CD4-positive, CD25-positive, alpha-beta regulatory T cell (primary cell): ENCODE measurements at places on chromosomes 1 and 21.

GRCh38 chr1:246513041-246513440, 6.0 kb upstream of the SMYD3 start:
- H3K4me1 ChIP-seq = no peaks in the 10 kb centered on the region
- no peak overlapping the region for H3K27ac ChIP-seq
- no peak overlapping the region for H3K4me3 ChIP-seq
- H3K27me3 ChIP-seq = no peaks in the 10 kb centered on the region

DNA sequence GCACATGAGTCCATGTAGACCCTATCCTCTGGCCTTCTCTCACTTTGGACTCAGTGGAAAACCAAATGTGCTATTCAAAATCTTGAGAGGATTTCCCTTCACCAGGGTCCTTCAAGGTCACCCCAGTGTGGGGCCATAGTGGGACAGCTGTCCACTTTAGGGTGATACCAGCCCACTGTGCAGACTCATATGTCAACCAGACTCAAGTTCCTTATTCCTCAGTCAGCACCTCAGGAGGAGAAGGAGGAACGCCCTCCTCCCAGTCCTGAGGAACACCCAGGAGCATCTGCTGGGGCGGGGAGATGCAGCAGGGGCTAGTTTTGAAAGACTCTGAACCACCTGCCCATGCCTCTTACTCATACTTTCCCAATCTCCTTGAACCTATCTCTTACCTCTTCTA, 340.9 kb downstream of the MATN1 start:
- H3K27me3 ChIP-seq = no peaks in the 10 kb centered on the region
- no peak for DNase-seq
- H3K4me1 ChIP-seq = peaks cover 5% of the 10 kb centered on the region
- H3K36me3 ChIP-seq = no peaks in the 10 kb centered on the region
- H3K4me3 ChIP-seq = no peak overlapping the region

DNA sequence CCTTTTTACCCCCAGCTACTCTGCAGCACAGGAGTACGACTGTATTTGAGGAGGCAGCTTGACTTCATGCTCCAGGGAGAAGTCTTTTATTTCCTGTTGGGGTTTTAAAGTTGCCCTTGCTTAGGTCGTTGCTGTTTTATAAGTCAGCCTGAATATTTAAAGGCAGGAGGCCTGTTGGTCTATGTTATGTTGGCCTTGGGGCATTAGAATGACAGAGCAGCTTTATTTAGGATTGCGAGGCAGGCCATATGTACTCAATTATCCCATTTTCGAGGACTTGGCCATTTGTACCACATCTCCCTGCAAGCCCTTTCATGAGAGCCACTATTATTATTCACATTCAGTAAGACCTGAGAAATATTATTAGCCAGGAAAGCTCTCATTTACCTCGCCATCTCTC, 47.0 kb downstream of the KIF26B start:
- no peak overlapping the region for H3K4me3 ChIP-seq
- H3K27ac ChIP-seq = no peak overlapping the region
- no peak for DNase-seq
- no peaks in the 10 kb centered on the region for H3K36me3 ChIP-seq

DNA sequence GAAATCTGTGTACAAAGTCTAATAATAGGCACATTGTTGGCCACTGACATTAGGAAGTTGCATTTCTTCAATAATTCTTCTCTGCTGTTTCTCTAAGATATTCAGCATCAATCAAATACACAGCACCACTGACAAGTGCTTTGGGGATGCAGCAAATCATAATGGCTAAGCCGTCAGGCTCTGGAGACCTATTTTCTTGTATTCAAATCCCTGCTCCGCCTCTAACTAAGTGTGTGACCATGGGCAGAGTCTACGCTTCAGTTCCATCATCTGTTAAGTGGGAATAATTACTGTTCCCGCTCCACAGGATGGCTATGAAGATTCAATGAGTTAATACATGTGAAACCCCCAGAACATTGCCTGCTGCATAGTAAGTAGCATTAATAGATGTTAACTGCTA, 176.9 kb downstream of the ADGRL4 start:
- no peaks in the 10 kb centered on the region for H3K4me1 ChIP-seq
- no peaks in the 10 kb centered on the region for H3K27me3 ChIP-seq
- no peak overlapping the region for H3K27ac ChIP-seq
- H3K36me3 ChIP-seq = no peaks in the 10 kb centered on the region
- DNase-seq = no peak

GRCh38 chr1:102118150-102118549, 121.4 kb upstream of the OLFM3 start:
- no peaks in the 10 kb centered on the region for H3K4me1 ChIP-seq
- no peaks in the 10 kb centered on the region for H3K36me3 ChIP-seq
- no peaks in the 10 kb centered on the region for H3K27me3 ChIP-seq
- no peak for DNase-seq
- H3K4me3 ChIP-seq = no peak overlapping the region

GRCh38 chr21:42343101-42343500, 7.7 kb downstream of the TFF2 start:
- H3K27ac ChIP-seq = no peak overlapping the region
- no peaks in the 10 kb centered on the region for H3K36me3 ChIP-seq
- H3K27me3 ChIP-seq = no peaks in the 10 kb centered on the region
- no peak overlapping the region for H3K4me3 ChIP-seq
- peaks cover 5% of the 10 kb centered on the region for H3K4me1 ChIP-seq

GRCh38 chr1:63705078-63705477, 68.7 kb upstream of the ROR1 start:
- DNase-seq = no peak
- no peak overlapping the region for H3K4me3 ChIP-seq
- no peak overlapping the region for H3K27ac ChIP-seq
- no peaks in the 10 kb centered on the region for H3K4me1 ChIP-seq
- no peaks in the 10 kb centered on the region for H3K36me3 ChIP-seq
- peaks cover 2% of the 10 kb centered on the region for H3K27me3 ChIP-seq

DNA sequence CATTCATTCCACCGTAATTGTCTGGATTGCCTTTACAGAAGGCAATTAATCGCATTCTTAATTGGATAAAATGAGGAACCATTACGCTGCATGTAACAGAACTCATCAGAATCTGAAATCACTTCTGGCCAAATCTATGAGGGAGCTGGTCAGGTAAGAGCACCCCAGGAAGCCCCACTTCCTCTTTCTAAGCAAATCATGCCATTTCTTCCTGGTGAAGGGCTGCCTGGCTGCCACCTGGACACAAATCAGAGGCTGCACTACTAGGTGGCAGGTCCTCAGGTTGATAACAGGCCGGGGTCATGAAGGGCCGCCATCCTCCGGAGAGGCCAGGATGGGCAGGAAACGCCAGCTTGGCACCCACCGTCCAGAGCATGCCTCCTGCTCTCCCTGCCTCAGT, 73.7 kb downstream of the CAPZB start:
- H3K27me3 ChIP-seq = no peaks in the 10 kb centered on the region
- peaks cover 68% of the 10 kb centered on the region for H3K36me3 ChIP-seq
- DNase-seq = no peak
- H3K4me3 ChIP-seq = no peak overlapping the region
- H3K4me1 ChIP-seq = peaks cover 16% of the 10 kb centered on the region

- DNase-seq = no peak
- H3K36me3 ChIP-seq = peaks cover 5% of the 10 kb centered on the region
- peaks cover 70% of the 10 kb centered on the region for H3K4me1 ChIP-seq
- H3K4me3 ChIP-seq = peak overlapping the region; percentile 64
- H3K27ac ChIP-seq = peak overlapping the region; percentile 90
Observed at GRCh38 chr1:89660224-89661061, 27.5 kb downstream of the LRRC8C start.
